ENCODE measurements at places on chromosomes 12 and 14. TPM values are rescaled to one million over a fixed set of nuclear protein-coding genes. Genes with fewer than 3 reads are reported as not detected.

GRCh38 chr14:70721542-70721941, 79.8 kb downstream of the TTC9 start:
- no peak for DNase-seq

The MGST1 gene
- total RNA-seq = 536 TPM

- DNase-seq = no peak
Observed at GRCh38 chr12:117592588-117593305, 231.3 kb upstream of the NOS1 start.

DNA sequence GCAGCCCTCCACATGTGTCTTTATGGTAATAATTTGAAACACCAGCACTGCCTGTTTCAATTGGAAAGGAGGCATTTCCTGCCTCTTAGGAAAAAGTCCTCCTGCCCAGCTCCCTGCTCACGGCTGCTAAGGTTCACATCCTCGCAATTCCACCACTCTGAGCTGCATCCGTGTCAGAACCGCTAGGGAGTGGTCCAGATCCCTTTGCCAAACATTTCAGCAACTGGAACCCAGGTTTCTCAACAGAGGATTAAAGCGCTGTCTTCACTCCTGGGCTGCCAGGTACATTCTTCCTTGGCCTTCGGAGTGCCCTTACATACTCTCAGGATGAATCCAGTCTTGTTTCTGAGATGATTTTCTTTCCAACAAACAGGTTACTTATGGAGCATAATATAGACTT, 23.3 kb downstream of the C14orf132 start:
- DNase-seq = no peak

GRCh38 chr14:95507701-95508103, 8.7 kb downstream of the SYNE3 start:
- no peak for DNase-seq

GRCh38 chr12:26523708-26524150, 309.3 kb downstream of the ITPR2 start:
- DNase-seq = peak; percentile 80

The PLA2G1B gene
- total RNA-seq = not detected

DNA sequence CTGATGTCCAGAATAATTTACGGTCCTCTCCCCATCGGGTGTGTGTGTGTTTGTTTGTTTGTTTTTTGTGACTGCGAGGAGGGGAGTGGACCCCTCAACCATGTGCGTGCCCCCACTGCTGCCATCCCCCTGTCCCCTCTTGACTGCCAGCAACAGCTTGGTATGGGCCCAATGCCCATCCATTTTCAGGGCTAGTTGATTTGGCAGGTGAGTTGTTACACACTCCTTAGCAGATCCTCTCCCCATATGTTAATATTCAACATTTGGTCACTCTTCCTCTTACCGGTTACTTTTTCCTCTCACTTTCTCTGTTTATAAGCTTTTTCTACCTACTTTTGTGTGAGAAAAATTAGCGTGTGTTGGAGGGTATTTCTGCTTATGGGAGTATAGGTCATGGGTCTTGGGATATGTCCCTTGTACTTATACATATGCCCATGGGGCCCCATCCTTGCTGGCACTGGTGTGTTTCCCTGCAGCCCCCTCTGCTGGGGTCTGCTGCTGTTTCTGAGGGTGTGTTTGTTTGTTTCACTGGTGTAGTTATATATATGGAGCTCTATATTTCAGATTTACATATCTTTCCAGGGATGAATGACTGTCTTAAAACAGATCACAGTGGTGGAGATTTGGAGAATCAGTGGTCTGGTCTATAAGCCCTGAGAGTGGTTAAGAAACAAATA, 33.8 kb downstream of the ZFHX2 start:
- no peak for DNase-seq

The DENND5B gene
- total RNA-seq = 15.8 TPM

GRCh38 chr12:31218203-31219025, 107.5 kb downstream of the SINHCAF start:
- DNase-seq = no peak

The AMHR2 gene
- 1.3 TPM for total RNA-seq

DNA sequence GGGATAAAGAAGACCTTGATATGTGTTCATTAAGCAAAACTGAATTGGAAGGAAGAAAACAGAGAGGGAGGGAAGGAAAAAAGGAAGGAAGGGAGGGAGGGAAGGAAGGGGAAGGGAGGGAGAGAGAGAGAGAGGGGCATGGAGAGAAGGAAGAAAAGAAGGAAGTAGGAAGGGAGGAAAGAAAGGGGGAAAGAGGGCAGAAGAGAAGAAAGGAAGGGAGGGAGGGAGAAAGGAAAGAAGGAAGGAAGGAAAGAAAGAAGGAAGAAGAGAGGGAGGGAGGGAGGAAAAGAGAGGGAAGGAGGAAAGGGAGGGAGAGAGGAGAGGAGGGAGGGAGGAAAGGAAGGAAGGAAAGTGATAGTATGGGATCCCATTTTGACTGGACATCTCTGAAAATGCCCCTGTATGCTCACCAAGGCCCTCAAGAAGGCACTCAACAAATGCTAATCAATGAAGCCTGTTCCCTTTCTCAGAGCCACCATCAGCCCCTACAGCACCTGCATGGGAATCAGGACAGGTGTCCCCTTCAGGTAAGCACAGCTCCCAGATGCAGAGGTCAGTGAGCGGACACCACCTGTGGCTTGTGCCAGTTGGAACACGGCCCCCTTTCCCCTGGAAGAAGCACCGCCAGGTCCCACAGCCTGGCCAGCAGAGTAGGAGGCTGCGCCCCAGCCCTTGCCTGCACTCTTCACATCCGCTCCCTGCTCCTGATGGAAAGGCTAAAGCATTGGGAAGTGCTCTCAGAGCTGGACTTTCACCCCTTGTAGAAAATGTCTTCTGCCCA, 161.4 kb upstream of the DIO3 start:
- no peak for DNase-seq

GRCh38 chr14:22509751-22510300, 79.2 kb downstream of the DAD1 start:
- no peak for DNase-seq

DNA sequence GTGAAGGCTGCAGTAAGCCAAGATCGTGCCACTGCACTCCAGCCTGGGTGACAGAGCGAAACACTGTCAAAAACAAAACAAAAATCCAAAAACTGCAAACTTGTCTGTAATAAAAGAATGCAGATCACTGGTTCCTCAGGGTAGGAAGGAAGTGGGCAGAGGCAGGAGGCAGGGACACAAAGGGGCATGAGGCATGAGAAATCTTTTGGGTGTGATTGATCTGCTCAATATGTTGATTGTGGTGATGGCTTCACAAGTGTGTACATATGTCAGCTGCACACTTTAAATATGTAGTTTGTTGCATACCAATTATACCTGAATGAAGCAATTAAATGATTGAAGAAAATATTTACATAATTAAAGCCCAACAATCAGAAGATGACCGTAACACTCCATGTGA, 117.6 kb downstream of the CMAS start:
- DNase-seq = no peak

- no peak for DNase-seq
Observed at GRCh38 chr14:37864861-37865718, 269.7 kb downstream of the TTC6 start.

GRCh38 chr12:107374161-107374840, 281.0 kb upstream of the CRY1 start:
- DNase-seq = no peak

The LUM gene
- total RNA-seq = 345 TPM

The COL2A1 gene
- total RNA-seq = not detected

- DNase-seq = no peak
Observed at GRCh38 chr12:132377147-132377546, 47.8 kb upstream of the GALNT9 start.

The CLEC6A gene
- not detected for total RNA-seq

- no peak for DNase-seq
Observed at GRCh38 chr14:95140060-95140858, 17.1 kb downstream of the DICER1 start.

- no peak for DNase-seq
Observed at GRCh38 chr14:64676410-64677008, 27.7 kb upstream of the PLEKHG3 start.

The CBLN3 gene
- 1.2 TPM for total RNA-seq

GRCh38 chr12:3366451-3367110, 124.4 kb upstream of the PRMT8 start:
- no peak for DNase-seq

The TROAP gene
- total RNA-seq = 0.37 TPM

DNA sequence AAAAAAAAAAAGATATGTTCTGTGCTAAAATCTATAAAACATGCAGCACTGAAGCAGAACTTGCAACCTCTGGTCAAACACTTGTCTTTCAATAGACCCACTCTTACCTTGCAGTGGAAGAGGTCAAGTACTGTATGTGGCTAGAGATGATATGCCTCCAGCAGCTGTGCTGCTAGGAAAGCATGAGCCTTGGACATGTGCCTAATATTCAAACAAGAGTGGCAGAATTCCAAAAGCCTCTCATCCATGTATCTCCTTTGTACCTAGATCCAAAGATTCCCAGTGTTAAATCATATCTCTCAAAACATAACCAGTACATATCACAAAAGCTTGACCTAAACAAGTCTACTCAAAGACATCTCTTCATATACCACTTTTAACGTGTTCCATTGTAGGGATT, 105.0 kb upstream of the CPNE8 start:
- DNase-seq = no peak

- peak; percentile 94 for DNase-seq
Observed at GRCh38 chr12:13255792-13256691, 59.5 kb downstream of the EMP1 start.

The RDH5 gene
- 92.1 TPM for total RNA-seq

The MDGA2 gene
- total RNA-seq = not detected

The TC2N gene
- total RNA-seq = 54.2 TPM

The RAPGEF3 gene
- total RNA-seq = 53.4 TPM

DNA sequence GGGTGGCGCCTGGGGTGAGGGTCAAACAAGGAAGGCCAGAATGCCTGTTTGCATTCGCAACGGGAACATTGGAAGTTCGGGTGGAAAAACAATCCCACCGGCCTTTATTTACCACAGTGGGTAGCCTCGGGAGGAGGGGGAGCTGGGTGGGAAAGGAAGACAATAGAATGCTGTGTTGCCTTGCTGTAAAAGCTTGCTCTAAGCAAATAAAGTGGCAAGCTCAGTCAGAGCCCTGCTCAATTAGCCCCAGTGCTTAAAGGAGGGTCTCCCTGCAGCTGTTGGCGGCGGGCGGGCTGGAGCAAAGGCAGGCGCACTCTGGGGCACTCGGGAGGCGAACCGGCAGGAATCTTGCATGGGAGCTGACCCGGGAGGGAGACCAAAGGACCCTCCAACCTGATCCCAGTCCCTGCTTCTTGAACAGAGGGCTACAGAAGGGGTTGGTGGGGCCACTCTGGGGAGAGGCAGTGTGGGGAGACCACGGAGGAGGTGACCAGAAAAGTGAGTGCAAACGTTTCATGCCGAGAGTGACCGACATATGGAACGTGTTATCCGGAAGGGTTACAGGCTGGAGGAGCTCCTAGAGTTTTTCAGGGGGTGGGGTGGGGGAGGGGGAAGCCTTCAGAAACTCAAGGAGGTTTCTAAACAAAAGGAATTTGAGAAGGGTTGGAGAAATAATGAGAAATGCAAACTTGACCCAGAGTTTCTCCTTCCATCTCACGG, 48.5 kb downstream of the NTF3 start:
- no peak for DNase-seq

The HOXC5 gene
- total RNA-seq = 0.63 TPM

The CAND1 gene
- total RNA-seq = 61.6 TPM

DNA sequence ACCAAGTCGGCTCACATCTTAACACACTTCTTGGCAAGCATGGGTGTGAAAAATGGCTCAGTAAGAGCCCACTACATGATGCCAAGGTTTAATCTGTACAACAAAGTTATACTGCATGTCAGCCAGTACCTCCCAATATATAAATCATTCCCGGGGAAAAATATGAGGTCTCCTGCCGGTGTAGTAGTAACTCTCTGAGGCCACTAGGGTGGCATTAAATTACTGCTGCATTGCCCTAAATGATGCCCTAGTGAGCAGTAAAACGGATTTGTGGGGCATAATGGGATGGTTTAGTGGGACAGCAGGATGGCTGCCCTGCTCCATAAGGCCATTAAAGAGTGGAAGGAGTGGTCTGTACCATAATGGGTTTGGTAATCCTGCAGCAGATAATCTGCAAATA, 267.7 kb downstream of the MED13L start:
- no peak for DNase-seq

DNA sequence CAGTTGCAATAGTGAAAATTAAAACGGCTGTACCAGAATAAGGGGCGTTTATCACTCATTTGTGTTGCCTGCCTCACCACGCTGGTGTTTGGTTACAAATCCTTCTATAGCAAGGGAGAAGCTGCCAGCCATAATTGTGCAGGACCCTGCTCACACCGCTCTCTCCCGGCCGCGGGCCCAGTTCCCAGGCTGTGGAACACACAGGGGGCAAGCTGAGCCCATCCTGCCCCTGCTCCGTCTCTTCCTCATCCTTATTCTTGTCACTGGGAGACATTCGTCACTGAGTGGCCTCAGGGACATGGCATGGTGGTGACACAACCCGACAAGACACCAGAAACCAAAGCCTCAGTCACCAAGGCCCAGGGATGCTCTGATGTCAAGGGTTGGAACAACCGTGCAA, 116.3 kb upstream of the FKBP4 start:
- no peak for DNase-seq

DNA sequence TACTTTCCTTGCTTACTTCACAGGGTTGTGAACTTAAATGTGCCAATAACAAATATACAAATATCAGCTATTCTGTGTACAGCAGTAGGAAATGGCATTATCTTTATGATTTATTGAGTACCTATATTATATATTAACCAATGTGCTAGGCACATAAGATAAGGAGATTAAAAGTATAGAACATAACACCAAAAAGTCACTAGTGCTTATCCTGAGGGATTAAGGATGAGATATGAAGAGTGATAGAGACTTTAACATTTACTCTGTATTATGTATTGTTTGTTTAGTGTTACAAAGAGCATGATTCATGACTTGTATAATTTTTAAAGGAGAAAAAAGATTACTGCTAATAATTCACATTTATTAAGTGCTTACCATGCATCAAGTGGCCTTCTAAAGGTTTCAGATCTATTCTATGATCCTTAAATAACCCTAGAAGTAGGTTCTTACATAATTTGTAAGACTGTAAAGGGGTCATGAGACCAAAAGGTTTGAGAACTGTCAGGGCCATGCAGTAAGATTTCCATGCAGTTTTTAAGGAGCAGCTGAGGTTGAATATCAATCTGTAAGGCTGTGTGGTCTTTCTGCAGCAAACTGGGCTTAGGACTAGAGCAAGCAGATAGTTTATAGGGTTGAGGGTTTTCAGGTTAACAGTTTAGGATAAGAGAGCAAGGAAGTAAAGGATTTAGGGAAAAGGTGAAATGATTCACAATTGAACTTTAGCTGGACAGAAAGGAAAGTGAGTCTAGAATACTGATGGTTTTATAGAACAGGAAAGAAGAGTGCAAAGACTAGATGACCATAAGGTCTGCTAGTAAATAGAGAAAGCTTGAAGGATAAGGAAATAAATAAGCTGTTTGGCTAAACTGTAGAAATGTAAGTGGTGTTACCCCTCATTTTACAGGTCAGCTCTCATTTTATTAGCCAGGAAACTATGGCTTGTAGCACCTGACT, 7.0 kb downstream of the PYROXD1 start:
- no peak for DNase-seq
